ENCODE measurements at places on chromosomes 1 and 21.

- DNase-seq = no peak
Observed at GRCh38 chr1:24065304-24065703, 46.6 kb downstream of the MYOM3 start.

GRCh38 chr1:226990133-226990716, 50.1 kb downstream of the COQ8A start:
- no peak for DNase-seq

- no peak for DNase-seq
Observed at GRCh38 chr1:198811449-198811848, 172.6 kb downstream of the PTPRC start.

- DNase-seq = no peak
Observed at GRCh38 chr1:89527750-89528381, 3.2 kb downstream of the LRRC8B start.

DNA sequence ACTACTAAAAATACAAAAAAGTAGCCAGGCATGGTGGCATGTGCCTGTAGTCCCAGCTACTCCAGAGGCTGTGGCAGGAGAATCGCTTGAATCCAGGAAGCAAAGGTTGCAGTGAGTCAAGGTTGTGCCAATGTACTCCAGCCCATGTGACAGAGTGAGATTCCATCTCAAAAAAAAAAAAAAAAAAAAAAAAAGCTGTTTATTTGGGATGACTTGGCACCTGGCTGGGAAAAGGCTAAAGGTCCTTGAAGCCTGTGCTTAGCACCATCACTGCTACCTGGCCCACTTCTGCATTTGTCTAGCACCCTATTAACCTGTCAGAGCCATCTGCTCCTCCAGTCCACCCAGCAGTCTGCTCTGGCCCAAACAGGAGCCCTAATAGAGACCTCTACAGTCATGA, 25.0 kb downstream of the PRDX6 start:
- DNase-seq = no peak

DNA sequence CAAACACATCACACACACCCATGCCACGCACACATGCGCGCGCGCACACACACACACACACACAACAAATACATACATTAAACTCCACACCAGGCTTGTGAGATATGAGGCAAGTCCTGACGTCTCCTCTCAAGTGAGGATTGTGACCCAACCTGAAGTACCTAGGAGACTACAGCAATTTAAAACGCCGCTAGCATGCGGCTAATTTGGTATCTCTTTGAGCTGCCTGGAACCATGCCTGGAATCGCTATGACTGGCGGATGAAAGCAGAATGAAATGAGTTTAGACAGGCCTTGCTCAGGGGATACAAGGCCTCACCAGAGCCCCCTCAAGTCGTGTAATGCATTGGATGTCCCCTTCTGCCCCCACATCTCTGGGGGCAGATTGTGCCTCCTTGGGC, 1.6 kb upstream of the RAB7B start:
- no peak for DNase-seq

- DNase-seq = peak; percentile 32
Observed at GRCh38 chr1:175174309-175175102, 18.1 kb downstream of the KIAA0040 start.

GRCh38 chr1:181175356-181175910, 86.9 kb downstream of the IER5 start:
- no peak for DNase-seq

DNA sequence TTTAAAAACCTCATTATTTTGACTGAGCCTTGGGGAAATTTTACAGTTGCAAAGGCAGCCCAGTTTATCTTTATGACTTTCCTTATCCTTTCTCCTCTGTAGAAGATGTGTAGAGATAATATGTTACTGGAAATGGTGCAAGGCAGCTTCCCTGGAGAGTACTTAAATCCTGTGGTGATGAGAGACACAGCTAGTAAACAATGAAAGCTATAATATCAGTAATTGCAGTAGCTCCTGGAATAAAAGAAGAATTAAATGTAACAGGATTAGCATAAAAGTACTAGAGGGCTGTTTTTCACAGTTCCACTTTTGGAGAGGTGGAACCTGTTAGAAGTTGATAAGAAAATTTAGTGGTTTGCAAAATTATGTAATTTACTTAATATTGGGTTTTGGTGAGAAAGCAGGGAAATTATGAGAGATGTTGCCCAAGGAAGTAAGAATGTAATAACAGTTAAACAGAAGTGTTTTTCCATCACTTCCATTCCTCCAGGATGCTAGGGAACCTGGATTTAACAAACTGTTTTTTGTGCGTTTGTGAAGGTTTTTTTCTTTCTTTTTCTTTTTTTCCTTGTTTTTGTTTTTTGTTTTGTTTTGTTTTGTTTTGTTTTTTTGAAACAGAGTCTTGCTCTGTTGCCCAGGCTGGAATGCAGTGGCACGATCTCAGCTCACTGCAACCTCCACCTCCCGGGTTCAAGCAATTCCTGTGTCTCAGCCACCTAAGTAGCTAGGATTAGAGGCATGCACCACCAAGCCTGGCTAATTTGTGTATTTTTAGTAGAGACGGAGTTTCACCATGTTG, 15.7 kb upstream of the EDEM3 start:
- DNase-seq = no peak

GRCh38 chr1:198662821-198663220, 24.0 kb downstream of the PTPRC start:
- no peak for DNase-seq

All from Daoy (cell line).